IPS DF 19.7 (cell line): ENCODE measurements at places on chromosomes 11 and 22.

- no peak for DNase-seq
Observed at GRCh38 chr11:16784097-16784496, 45.6 kb downstream of the C11orf58 start.

GRCh38 chr11:65672180-65672860 lies 9.6 kb upstream of the RELA start:
- no peak for DNase-seq

- no peak for DNase-seq
Observed at GRCh38 chr22:43185860-43186261, 1.1 kb downstream of the TTLL12 start.

GRCh38 chr22:24437091-24437490 lies 9.7 kb downstream of the ADORA2A start:
- DNase-seq: no peak

DNA sequence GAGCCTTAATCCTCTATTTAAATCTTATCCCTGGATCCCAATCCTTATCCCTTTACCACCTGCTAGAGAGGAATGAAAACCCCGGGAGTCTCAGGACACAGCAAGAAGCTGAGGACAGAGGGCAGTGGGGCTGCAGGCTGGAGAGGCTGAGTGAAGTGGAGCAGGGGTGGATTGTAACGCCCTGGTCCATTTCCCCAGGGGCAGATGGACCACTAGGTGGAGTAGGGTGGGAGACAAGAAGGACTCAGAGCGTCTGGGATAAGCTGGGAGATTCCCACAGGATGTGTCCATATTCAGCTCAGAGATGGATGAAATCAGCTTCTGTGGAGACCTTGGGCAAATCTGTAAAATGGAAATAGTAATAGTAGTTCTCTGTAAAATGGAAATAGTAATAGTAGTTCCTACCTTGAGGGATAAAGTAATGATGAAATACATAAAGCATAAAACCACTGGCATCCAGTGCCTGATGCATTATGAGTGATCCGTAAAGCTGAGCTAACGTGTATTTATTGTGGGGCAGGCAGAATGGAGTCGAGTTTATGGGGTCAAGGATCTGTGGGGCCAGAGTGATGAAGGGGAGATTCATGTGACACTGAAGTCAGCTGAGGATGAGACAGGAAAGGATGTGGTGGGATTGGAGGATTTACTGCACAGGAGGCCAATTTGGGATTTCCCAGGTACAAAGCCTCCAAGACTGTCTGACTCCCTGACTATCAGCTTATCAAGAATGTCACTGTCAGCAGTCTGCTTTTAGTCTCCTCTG lies 1.9 kb upstream of the ROBO4 start:
- no peak for DNase-seq

DNA sequence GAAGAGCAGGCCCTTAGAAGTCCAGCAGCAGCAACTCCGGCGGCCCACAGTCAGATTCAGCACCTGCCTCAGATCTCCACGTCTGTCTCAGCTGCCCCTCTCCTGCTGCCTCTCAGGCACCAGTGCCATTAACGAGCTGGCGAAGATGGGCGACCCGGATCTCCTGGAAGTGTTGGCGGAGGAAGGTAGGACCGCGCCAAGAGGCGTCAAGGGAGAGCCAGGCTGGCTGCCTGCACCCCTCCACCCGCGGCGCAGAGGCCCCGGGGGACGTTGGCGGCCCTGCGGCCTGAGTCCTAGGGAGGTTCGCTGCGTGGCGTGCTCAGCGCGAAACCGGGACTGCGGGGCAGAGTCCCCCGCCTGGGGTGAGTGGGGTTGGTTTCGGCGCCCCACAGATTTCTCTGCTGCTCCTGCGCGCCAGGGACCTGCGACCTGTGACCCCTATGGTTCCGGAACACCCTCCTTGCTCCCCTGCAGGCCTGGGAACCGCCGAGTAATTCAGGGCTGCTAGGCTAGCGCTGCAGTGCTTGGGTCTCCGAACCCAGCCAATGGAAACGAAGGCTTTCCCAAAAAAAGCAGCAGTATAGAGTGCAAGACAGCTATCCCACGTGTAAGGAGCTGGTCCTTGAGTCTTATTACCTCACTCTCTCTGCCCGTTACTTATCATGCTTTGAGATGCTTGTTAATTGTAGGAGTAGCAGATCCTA lies 615 bp downstream of the ANO5 start:
- DNase-seq: no peak

GRCh38 chr11:81596704-81597103 lies 1137.0 kb downstream of the FAM181B start:
- DNase-seq: no peak

DNA sequence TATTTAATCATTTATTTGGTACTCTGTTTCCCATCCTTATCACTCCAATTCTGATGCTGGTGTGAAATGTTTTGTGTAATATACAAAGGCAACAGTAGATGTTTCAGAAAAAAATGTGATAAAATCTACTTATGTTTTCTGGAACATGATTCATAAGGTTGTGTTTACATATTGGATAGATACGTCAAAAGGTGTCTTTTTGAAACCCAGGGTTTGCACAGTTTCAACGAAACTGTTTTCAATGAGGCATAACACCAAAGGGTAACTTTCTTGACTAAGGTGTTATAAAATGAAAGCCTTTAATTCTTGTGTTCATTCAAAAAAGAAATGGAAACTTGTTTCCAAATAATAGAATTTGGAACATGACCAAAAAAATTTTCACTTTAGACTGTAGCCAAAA lies 33.8 kb upstream of the HSD17B12 start:
- DNase-seq: no peak

DNA sequence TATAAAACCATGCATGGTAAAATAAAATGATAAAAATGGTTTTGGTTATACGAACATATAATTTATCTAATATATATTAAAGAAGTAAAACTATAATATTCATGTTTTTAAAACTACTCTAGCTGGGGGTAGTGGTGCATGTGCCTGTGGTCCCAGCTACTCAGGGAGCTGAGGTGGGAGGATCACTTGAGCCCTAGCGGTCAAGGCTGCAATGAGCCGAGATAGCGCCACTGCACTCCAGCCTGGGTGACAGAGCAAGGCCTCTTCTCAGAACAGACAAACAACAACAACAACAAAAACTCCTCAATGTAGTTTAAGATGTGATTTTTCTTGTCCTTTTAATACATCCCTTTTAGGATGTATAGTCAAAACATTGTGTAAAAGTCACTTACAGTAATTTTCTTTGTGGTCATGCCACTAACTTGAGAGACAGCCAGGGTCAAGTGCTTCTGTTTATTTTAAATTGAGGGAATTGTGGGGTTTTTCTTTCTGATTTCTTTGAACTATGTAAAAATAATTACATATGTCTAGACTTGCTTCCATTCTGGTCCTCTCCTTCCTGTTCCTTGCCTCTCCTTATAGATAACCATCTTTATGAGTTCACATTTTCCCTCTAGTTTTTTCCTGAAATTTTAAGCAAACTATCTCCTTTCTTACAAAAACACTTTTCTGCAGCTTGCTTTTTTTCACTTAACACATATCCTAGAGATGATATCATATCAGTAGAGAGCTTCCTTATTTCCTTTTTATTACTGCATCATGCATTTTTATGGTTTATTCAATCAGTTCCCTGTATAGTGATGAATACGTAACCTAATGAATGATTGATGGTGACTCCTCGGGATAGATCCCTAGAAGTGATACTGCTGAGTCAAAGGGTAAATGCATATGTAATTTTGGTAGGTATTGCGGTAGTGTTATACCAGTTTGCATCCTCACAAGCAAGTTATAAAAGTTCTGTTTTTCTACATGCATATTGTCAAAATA lies 9.1 kb downstream of the OR2AT4 start:
- no peak for DNase-seq

GRCh38 chr11:117612177-117612576 lies 184.8 kb downstream of the DSCAML1 start:
- DNase-seq: no peak

DNA sequence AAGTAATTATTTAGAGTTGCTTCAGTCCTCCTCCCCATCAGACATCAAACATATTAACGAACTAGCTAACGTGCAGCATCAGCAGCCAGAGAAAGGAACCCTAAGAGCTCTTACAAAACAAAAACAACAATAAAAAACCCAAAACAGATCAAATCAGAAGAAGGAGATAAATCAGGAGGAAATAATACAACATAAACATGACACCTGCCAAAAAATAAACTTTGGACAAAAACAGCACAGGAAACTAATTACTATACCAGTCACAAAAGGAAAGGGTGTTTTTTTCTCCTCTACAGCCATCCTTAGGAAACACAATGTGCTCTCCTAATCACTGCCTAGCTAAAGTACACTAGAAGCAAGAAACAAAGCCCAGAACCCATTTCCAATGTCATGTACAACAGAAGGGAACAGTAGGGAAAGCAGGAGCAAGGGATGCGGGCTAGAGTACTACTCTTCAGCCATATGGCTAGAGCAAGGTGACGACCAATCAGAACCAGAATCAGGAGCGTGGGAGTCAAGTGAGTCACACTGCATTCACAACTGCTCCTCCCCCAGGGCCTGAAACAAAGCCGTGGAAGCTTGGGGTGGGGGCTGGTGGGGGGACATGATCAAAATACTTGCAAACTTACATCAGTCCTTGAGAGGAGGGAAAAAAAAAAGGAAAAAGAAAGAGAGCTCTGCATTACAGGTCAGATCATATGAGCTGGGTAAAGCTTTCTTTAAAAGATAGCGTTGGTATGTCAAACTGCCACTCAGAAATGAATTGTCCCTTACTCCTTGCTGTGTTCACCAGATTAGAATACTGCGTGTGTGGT lies 60.4 kb downstream of the LARGE2 start:
- DNase-seq: peak; percentile 85

GRCh38 chr11:32643526-32643925 lies 59.9 kb downstream of the EIF3M start:
- DNase-seq: no peak

GRCh38 chr11:75939992-75940391 lies 125.0 kb downstream of the UVRAG start:
- DNase-seq: no peak
